ENCODE measurements at places on chromosomes 4 and X. TPM values are rescaled to one million over a fixed set of nuclear protein-coding genes. Genes with fewer than 3 reads are reported as not detected.

- DNase-seq = no peak
- H3K36me3 ChIP-seq = no peaks in the 10 kb centered on the region
- H3K4me1 ChIP-seq = peaks cover 13% of the 10 kb centered on the region
- no peak overlapping the region for H3K4me3 ChIP-seq
- H3K27ac ChIP-seq = no peak overlapping the region
- no peaks in the 10 kb centered on the region for H3K27me3 ChIP-seq
These were observed 172.3 kb downstream of the SPRY1 start for GRCh38 chr4:123568936-123569335.

PAGE5 gene
- total RNA-seq = not detected

DNA sequence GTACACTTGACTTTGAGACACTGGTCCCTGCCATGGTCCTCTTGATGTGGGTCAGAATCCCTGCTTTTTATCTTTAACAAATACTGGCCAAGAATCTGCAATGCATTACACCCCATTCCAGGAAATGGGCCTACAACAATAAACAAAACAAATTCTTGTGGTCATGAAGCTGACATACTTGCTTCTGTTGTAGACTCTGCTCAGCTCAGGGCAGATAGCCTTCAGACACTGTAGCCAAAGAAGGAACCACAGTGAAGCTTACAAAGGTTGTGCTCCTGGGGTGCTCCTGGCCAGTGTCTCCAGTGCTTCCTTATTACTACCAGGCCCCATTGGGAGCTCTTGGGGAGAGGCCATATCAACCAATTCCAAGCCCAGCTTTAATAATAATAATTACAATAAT is 21.8 kb downstream of the KIAA1210 start:
- no peak for DNase-seq
- H3K4me1 ChIP-seq = no peaks in the 10 kb centered on the region
- H3K36me3 ChIP-seq = no peaks in the 10 kb centered on the region
- no peak overlapping the region for H3K4me3 ChIP-seq
- no peaks in the 10 kb centered on the region for H3K27me3 ChIP-seq

- DNase-seq = no peak
- H3K27ac ChIP-seq = no peak overlapping the region
- no peaks in the 10 kb centered on the region for H3K27me3 ChIP-seq
- H3K4me1 ChIP-seq = no peaks in the 10 kb centered on the region
These were observed 293.1 kb downstream of the TENM3 start for GRCh38 chr4:182536221-182536811.

GRCh38 chr4:181971973-181972372 is 271.2 kb upstream of the TENM3 start:
- H3K4me1 ChIP-seq = no peaks in the 10 kb centered on the region
- DNase-seq = no peak
- no peaks in the 10 kb centered on the region for H3K36me3 ChIP-seq
- no peaks in the 10 kb centered on the region for H3K27me3 ChIP-seq
- no peak overlapping the region for H3K4me3 ChIP-seq

Data from HepG2 (cell line).